Caco-2 (cell line): ENCODE measurements at places on chromosomes 16 and 17.
A peak's percentile ranks its signal among the peaks of the same experiment; 100 is the strongest.

GRCh38 chr17:44308865-44309264 is 464 bp downstream of the RUNDC3A start:
- no peaks in the 10 kb centered on the region for H3K27me3 ChIP-seq
- H3K4me3 ChIP-seq: peak overlapping the region; percentile 66
- H3K36me3 ChIP-seq: no peaks in the 10 kb centered on the region
- no peaks in the 10 kb centered on the region for H3K4me1 ChIP-seq

DNA sequence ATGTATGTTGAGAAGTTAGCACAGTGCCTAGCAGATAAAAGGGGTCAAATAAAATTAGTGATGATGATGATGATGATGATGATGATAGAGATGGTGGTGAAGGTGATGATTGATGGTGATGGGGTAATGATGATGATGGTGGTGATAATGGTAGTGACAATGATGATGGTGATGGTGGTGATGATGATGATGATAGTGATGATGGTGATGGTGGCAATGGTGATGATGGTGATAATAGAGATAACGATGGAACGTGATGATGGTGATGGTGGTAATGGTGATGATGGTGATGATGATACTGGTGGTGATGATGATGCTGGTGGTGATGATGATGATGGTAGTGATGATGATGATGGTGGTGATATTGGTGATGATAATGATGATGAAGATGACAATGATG is 223.7 kb downstream of the FOXL1 start:
- no peaks in the 10 kb centered on the region for H3K36me3 ChIP-seq
- no peak overlapping the region for H3K27ac ChIP-seq
- H3K4me3 ChIP-seq: no peak overlapping the region
- no peak for DNase-seq

GRCh38 chr17:34769049-34769448 is 189.7 kb downstream of the TMEM132E start:
- no peaks in the 10 kb centered on the region; the same call in 1 of the 2 replicates for H3K27me3 ChIP-seq
- H3K4me1 ChIP-seq: no peaks in the 10 kb centered on the region
- DNase-seq: no peak
- no peak overlapping the region for H3K27ac ChIP-seq
- no peaks in the 10 kb centered on the region for H3K36me3 ChIP-seq
- H3K4me3 ChIP-seq: no peak overlapping the region

DNA sequence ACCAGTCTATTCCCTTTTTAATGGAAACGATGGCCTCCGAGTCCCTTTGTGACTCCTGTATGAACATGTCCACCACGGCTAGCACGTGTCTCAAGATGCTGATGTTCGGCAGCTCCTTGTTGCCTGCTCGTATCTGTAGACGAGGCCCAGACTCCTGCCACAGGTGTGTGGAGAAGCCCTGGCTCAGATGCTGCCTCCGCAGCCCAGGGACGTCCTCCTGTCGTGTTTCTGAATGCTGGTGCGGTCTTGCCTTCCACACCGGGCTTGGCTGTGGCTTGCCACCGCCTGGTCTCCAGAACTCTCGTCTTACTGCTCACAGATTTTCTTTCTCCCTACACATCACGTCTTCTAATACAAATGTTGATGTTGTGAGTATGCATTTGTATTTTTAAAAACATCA is 17.0 kb downstream of the FOXF1 start:
- no peak for DNase-seq
- H3K27me3 ChIP-seq: no peaks in the 10 kb centered on the region
- no peak overlapping the region for H3K4me3 ChIP-seq
- no peaks in the 10 kb centered on the region for H3K4me1 ChIP-seq

- no peaks in the 10 kb centered on the region for H3K36me3 ChIP-seq
- no peak overlapping the region for H3K27ac ChIP-seq
- DNase-seq: no peak
Observed at GRCh38 chr17:73933871-73934270, 269.6 kb upstream of the RPL38 start.

GRCh38 chr16:30395155-30395991 is at the start of gene ZNF48:
TSS of gene ZNF48 (plus strand) at chr16:30395420. CDS start at chr16:30395795, 375 bp downstream.
- DNase-seq: peak; percentile 91
- H3K27ac ChIP-seq: peak within 1 kb of the TSS; percentile 46
- H3K27me3 ChIP-seq: no peaks in the 10 kb centered on the region
- no peaks in the 10 kb centered on the region for H3K36me3 ChIP-seq
- H3K4me1 ChIP-seq: peaks cover 6% of the 10 kb centered on the region; the same call in 1 of the 2 replicates

DNA sequence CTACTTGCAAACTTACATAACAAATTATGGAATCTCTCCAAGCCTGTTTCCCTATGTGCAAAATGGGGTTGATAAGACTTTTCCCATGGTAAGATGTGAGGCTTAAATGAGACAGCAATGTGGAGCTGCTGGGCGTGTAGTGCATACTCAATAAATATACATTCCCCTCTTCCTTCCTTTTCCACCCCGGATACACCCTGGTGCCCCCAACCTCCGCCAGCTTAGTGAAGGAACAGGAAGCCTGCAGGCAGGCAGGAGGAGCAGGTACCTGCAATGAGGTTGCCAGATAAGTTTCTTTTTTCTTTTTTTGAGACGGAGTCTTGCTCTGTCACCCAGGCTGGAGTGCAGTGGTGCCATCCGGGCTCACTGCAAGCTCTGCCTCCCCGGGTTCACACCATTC is 14.9 kb downstream of the C17orf50 start:
- no peaks in the 10 kb centered on the region for H3K27me3 ChIP-seq
- DNase-seq: no peak
- no peak overlapping the region for H3K27ac ChIP-seq
- no peaks in the 10 kb centered on the region for H3K36me3 ChIP-seq

DNA sequence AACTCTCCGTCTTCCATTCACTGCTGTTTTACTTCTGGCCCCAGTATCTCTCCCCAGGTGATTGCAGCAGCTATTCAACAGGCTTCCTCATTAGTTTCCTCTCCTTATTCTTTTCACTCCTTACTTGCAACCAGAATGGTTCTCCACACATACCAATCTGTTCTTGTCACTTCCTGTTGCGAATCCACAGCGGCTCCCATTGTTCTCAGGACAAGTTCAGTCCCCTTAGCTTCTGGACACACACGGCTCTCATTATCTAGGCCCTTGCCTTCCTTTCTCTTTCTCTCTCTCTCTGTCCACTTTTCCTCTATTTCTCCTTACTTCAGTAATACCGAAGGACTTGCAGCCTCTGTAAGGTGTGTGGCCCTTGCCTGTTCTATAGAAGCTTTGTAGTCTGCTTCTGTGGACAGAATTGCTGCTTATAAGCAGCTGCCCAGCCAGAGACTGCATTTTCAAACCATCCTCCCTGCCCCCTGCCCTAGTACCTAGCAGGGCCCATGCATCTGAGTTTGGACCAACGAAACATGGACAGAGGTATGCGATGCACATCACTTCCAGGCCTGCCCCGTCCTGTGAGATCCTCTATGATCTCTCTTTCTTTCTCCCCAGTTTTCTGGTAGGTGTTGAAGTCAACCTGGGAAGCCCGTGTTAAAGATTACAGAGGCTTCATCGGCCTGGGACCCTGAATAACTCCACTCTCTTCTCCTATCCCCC is 45.7 kb downstream of the VAT1L start:
- no peaks in the 10 kb centered on the region for H3K36me3 ChIP-seq
- H3K4me3 ChIP-seq: no peak overlapping the region
- H3K27me3 ChIP-seq: no peaks in the 10 kb centered on the region
- DNase-seq: no peak

GRCh38 chr16:88936008-88936555 is 40.9 kb downstream of the CBFA2T3 start:
- H3K4me1 ChIP-seq: peaks cover 4% of the 10 kb centered on the region; the same call in 1 of the 2 replicates
- H3K36me3 ChIP-seq: no peaks in the 10 kb centered on the region
- DNase-seq: peak; percentile 54

- no peaks in the 10 kb centered on the region for H3K27me3 ChIP-seq
- DNase-seq: no peak
- H3K4me3 ChIP-seq: no peak overlapping the region
- no peaks in the 10 kb centered on the region for H3K4me1 ChIP-seq
Observed at GRCh38 chr16:64459821-64460220, 662.0 kb downstream of the CDH11 start.

DNA sequence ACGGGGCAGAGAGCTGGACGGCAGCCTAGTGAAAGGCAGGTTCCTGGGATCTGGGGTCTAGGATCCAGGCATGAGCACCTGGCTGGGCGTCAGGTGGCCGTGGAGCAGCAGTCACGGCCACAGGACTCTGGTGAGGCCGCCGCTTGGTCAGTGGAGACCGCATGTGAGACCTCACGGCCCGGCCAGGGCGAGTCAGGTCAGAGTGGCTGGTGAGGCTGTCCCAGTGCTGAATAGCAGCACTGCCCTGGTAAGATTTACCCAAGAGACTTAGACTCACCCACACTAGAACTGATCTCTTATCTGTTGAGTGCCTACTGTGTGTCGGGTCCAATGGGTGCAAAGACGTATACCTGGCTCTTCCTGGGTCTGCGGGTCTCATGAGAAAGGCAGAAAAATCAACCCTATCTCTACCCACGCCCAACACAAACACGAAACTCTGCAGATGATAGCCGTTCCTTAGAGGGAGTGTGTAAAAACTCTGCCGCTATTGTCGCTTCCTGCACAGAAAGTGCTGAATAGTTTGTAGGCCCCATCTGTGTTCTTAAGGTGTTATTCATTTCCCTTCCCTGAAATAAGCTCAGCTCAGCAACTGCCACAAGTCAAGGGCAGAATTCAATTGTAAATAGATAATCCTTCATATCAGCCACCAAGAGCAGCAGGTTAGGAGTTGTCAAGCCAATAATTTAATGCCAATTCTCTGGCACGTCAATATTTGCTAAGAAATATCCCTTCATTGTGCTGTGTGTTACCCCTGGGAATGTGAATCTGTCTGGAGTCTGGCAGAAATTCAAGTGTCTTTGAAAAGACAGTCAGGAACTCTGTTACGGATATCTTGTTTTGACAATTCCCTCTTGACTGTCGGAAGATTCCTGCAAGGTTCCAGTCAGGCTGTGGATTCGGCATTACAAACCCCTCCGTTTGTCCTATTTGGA is 240.0 kb downstream of the NTN1 start:
- no peak overlapping the region for H3K27ac ChIP-seq
- no peaks in the 10 kb centered on the region for H3K27me3 ChIP-seq
- H3K36me3 ChIP-seq: no peaks in the 10 kb centered on the region
- no peaks in the 10 kb centered on the region for H3K4me1 ChIP-seq
- no peak overlapping the region for H3K4me3 ChIP-seq

DNA sequence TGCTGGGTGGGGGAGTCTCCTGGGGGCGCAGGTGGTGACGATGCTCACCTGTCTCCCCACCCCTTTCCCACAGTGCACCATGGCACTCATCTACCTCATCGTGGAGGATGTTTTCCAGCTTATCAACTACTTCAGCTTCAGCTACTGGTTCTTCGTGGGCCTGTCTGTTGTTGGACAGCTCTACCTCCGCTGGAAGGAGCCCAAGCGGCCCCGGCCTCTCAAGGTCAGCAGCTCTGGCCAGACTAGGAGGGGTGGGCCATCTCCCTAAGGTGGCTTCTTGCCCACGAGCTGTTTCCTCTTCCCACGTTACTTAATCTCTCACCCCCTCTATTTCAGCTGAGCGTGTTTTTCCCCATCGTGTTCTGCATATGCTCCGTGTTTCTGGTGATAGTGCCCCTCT is 14.5 kb downstream of the SLC7A6OS start:
- H3K4me3 ChIP-seq: no peak overlapping the region
- H3K27me3 ChIP-seq: no peaks in the 10 kb centered on the region
- H3K36me3 ChIP-seq: peaks cover 10% of the 10 kb centered on the region
- H3K27ac ChIP-seq: peak overlapping the region; percentile 89
- DNase-seq: no peak

DNA sequence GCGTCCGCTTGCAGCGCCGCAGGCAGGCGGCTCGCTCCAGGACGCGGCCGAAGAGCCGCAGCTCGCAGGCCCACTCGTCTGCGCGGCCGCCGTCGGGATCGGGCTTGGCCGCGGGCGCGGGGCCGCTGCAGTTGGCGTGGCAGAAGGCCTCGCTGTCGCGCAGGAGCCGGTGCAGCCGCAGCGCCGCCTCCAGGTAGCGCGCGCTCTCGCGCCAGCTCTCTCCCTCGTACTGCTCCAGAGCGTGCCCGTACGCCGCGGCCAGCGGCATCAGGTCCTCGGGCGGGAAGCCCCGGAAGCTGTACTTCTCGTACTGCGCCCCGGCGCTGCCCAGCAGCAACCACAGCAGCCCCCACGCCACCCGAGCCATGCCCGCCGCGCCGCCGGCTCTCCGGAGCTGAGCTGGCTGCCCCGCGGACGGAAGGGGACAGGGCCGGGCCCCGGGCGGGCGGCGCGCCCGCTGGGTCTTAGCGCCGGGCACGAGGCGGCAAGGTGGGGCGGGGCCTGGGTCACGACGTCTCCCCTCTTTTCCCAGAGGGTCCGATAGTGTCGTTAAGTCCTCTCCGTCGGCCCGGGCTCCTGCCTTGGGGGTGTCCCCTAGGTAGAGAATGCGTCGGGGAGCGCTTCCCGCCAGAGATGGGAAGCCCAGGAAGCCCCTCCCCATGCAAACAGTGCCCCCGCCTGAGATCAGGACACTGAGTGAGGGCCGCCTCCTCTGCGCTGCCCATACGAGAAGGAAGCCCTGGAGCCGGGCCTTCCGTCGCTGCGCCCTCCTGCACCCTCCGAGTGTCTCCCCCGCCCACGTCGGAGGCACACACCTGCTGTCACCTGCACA is at the start of gene P3H4:
Gene P3H4 (minus strand): TSS at position 401 of the 832 bp plus-strand sequence. CDS start 34 bp downstream, at position 367.
- no peaks in the 10 kb centered on the region for H3K27me3 ChIP-seq
- peak; percentile 90 for DNase-seq
- peaks cover 21% of the 10 kb centered on the region for H3K4me1 ChIP-seq
- peaks cover 3% of the 10 kb centered on the region for H3K36me3 ChIP-seq
- H3K4me3 ChIP-seq: peak within 1 kb of the TSS; percentile 91
- H3K27ac ChIP-seq: peak within 1 kb of the TSS; percentile 97

DNA sequence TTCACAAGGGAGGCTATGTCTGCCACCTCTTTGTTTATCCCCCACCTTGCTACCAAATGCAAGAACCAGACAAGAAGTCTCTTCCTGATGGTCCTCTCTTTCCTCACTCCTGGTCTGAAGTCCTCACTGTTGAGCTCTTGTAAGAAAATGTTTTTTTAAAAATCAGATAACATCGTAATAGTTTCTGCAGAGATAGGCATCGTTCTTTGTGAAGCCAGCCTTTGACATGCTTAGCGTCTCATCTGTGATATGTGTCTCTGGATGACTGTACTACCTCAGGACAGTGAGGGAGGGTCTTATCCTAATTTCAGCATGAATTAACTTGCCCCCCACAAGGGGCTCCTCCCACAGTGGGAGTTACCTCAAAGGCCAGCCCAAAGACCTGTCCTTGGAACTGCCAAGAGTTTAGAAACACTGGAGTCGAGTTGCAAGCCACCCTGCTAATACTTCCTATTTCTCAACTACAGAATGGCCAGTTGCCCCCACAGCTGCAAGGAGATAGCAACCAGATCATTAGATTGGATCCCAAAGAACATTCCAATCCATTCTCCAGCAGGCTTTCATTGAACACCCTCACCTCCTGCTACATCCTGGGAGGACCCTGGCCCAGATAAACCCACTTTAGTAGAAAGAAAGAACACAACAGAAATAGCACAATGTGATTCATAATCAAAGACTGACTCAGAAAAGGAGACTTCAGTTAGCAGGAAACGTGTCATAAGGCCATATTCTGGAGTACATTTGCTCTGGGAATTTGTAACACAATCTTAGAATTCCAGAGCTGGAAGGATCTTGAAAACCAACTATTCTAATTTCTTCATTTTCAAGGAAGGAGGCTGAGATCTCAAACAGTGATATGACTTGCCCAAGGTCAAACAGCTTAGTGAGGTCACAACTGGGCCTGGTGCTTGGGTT is 151.0 kb downstream of the IRX3 start:
- H3K36me3 ChIP-seq: no peaks in the 10 kb centered on the region
- 0 out of 2 replicates have a peak, but pooled peaks cover 4% of the 10 kb centered on the region for H3K4me1 ChIP-seq
- H3K27ac ChIP-seq: no peak overlapping the region
- H3K4me3 ChIP-seq: no peak overlapping the region

- no peak for DNase-seq
- H3K4me3 ChIP-seq: no peak overlapping the region
- H3K27me3 ChIP-seq: no peaks in the 10 kb centered on the region
Observed at GRCh38 chr17:66978514-66979061, 14.1 kb downstream of the CACNG4 start.
